ENCODE measurements at places on chromosomes 6 and 20. TPM values are rescaled to one million over a fixed set of nuclear protein-coding genes. Genes with fewer than 3 reads are reported as not detected.

The PFDN6 gene
- total RNA-seq: 9.7 TPM

The MANEA gene
- total RNA-seq: 6.1 TPM

The TMEM170B gene
- 1.9 TPM for total RNA-seq

The DTNBP1 gene
- total RNA-seq: 14.7 TPM

The APCDD1L gene
- total RNA-seq: not detected

The TBXT gene
- total RNA-seq: not detected

The OPRM1 gene
- not detected for total RNA-seq

- DNase-seq: peak; percentile 61
Observed at GRCh38 chr6:158654960-158655489, 5.2 kb downstream of the SYTL3 start.

DNA sequence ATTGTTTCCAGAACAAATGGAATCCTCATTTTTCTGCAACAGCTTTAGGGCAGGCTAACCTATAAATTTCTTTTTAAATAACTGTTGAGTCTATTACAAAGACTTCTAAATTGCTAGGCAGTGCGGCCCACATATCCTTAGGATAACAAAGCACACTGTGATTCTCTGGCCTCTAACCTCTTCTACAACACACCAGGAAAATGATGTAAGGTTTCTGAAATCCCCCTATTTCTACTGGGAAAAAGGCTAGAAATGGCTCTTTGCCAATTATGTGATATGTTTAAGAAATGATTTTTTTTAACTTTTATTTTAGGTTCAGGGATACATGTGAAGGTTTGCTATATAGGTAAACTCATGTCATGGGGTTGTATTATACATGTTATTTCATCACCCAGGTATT is 17.3 kb upstream of the NT5E start:
- no peak for DNase-seq

DNA sequence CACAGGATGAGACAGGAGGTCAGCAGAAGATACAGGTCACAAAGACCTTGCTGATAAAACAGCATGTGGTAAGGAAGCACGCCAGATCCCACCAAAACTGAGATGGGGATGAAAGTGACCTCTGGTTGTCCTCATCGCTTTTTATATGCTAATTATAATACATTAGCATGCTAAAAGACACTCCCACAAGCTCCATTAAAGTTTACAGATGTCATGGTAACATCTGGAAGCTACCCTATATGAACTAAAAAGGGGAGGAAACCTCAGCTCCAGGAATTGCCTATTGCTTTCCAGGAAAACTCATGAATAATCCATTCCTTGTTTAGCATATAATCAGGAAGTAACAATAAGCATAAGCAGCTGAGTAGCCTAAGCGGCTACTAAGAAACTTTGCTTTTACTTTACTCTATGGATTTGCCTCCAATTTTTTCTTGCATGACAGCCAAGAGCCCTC is 8.4 kb upstream of the RIN2 start:
- DNase-seq: no peak

DNA sequence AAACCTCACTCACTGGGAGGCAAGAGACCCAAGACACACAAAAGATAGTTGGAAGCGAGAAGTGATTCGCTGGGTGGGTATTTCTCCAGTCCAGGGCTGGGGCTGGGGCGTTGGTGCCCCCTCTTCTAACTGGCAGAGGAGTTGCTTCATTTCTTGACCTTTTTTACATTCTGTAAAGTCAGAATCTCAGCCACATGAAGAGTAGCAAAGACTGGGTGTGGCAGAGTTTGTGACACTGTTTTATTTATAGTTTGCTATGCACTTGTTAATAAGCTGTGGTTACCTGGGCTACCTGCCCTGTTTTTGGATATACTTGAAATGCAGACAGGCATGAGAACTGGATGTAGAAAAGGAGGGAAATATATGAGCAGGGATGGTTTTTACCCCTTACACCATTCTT is 42.3 kb downstream of the IL20RA start:
- DNase-seq: no peak

DNA sequence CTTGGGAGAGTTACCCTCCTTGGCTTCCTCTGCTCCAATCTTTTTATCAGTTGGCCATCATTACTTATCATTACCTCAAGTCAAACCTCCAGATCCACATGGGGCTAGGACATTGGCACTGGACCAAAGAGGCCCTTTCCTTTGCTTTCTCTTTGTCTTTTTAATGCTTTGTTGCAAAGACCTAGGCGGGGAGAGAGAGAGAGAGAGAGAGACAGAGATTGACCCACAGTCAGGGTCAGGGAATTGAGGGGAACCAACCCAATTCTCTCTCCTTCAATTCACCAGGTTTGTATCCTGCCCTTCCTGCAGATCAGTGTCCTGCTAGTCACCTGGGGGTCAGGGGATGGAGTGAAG is 3.5 kb upstream of the VEGFA start:
- DNase-seq: no peak

DNA sequence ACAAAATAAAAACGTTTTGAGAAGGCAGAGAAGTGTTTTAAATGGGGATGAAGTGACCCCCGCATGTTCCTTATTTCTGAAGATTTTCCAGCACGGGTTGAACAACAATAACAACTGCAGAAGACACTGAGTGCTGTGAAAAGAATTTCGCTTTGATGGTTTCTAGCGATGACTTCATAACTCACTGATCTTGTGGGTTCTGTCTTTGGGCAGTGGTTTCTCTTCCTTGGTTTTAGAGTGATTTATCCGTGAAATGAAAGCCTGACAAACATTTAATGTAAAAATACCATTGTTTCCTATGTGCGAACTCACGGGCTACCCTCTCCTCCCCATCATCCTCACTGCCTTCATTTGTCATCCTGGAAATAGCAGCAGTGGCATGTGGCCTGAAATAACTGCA is 793.9 kb downstream of the QKI start:
- no peak for DNase-seq

GRCh38 chr6:108565091-108565766 is 4.5 kb downstream of the FOXO3 start:
- peak; percentile 70 for DNase-seq

- DNase-seq: no peak
Observed at GRCh38 chr6:168071620-168072019, 7.4 kb downstream of the FRMD1 start.

DNA sequence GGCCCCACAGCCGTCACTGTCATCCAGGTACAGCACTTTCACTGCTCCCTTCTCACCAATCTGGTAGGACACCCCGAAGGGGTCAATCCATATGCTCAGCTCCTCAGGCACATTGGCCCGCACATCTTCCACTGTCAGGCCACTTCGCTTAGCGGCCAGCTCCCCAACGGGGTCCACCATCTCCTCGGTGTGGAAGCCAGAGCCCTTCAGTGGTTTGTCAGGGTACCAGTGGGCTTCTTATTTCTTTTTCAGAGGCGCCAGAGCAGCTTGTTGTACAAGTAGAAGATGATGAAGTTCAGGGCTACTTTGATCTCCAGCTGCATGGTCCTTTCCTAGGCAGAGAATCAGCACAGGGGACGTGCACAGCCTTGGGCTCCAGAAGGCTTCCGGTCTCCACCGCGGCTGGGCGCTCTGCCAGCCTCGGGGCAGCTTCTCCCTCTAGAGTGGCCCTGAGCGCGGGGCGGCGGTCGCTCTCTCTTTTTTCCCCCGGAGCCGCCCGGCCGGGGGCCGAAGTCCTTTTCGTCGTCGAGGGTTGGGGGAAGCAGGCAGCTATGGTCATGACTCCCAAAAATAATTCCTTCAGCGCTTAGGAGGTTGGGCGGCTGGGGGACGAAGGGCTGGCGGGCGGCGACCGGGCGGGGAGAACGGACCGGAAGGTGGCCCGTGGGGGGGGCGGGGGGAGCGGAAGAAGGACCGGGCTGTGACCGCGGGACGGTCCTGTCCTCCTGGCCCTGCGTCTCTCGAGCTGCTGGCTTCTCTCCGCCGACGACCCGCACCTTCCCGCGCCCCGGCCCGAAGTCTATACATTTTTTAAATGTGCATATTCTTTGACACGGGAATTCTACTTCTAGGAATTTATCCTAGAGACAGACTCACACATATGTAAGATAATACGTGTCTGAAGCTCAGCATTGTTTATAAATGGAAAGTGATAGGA is 6.5 kb upstream of the ZSCAN9 start:
- peak; percentile 19 for DNase-seq

DNA sequence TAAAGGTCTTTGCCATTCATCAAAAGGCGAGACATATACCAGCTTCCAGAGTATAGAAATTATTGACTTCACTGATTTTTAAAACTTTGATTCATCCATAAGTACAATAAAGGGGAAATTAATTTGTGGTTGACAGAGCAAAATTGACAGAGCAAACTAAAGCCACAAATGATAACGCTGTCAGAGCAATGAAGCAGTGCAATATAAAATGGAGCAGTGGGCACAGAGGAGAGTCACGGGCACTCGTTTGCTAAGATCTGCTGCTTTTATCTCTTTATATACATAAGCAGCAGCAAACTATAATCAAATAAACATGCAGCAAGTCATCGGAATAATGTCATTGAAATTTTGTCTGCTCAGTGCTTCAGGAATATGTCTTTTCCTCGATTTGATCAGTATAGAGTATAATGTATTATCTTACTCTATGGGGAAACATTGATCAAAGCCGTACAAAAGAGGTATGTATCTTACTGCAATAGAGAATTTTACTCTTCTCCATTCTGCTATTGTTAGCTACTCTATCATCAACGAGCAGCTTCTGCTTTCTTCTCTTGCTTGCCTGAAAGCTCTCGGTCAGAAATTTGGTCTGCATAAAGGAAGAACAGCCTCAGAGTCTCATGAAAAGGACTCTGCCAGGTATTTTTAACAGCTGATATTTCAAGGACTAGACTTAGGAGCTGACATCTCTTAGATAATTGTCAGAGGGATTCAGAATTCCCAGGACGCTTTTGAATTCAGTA is 546.0 kb upstream of the ARID1B start:
- DNase-seq: no peak

GRCh38 chr6:156975414-156975813 is 198.2 kb downstream of the ARID1B start:
- DNase-seq: no peak

DNA sequence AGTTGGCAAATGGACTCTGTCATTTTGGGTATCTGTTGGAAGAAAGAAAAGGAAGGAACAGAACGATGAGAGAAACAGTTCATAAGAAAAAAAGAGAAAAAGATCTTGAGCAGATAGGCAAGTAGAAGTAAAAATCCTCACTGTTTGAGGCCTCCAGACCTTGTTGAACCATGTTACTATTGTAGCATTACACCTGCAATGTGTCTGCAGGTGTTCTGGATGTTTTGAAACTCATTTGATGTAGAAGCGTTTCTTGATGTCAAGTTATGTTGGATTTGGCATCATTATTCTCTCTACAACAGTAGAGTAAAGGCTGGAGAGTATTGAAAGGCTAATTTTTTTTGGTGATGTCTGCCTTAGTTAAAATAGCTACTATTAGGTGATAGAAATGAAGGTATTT is 108.7 kb downstream of the CARMIL1 start:
- DNase-seq: no peak

GRCh38 chr6:134115715-134116074 is 63.3 kb upstream of the SLC2A12 start:
- DNase-seq: no peak

DNA sequence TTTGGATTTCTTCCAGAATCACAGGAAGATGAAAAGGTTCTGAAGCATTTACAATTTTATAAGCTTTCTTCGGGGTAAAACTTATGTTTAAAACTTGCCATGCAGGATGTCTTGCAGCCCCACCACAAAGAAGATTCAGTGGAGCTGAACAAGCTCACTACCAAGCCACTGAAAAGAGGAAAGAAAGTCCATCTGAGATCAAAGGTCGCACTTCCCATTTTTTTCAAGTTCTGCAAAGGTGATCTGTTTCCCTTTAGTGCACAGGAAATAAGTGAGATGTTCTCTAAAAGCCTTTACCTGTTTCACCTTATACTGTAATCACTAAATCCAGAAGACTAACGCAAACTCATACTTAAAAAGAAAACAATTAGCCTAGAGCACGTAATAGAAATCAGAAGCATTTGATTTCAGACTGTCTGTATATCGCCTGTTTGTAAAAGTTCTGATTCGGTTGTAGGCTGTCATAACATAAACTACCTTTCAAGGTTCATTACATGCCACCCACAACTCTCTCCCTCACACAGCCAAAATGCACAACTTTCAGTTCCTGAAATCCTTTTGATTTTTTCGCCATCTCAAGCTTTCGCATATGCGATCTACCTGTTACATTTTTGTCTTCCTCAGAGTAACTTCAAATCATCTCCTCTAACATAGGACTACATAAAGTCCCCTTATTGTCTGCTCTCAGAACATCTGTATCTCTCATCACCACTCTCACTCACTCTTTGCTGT is 1.8 kb downstream of the ECHDC1 start:
- no peak for DNase-seq

- DNase-seq: no peak
Observed at GRCh38 chr20:52936351-52937340, 35.5 kb upstream of the TSHZ2 start.

GRCh38 chr20:8361779-8362178 is 229.7 kb downstream of the PLCB1 start:
- no peak for DNase-seq

DNA sequence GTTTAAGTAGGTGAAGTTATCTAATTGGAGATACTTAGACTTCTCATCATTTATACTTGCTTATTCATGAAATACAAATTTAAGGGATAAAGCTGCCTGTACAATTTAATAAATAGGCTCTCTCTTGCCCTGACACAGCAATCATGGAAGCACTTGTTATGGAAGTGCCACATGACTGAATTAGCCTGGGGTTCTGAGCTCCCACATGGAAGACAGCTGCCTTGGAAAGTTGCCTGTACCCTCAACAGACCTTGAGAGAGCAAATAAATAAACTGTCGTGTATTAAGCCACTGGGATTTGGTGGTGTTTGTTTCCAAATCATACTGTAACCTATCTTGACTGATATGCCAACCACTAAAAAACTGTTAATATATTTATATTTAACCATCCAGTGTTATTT is 87.0 kb upstream of the RSPO3 start:
- no peak for DNase-seq

GRCh38 chr6:6579281-6579680 is 9.2 kb upstream of the LY86 start:
- DNase-seq: no peak

- no peak for DNase-seq
Observed at GRCh38 chr6:30470968-30471367, 18.3 kb upstream of the HLA-E start.

DNA sequence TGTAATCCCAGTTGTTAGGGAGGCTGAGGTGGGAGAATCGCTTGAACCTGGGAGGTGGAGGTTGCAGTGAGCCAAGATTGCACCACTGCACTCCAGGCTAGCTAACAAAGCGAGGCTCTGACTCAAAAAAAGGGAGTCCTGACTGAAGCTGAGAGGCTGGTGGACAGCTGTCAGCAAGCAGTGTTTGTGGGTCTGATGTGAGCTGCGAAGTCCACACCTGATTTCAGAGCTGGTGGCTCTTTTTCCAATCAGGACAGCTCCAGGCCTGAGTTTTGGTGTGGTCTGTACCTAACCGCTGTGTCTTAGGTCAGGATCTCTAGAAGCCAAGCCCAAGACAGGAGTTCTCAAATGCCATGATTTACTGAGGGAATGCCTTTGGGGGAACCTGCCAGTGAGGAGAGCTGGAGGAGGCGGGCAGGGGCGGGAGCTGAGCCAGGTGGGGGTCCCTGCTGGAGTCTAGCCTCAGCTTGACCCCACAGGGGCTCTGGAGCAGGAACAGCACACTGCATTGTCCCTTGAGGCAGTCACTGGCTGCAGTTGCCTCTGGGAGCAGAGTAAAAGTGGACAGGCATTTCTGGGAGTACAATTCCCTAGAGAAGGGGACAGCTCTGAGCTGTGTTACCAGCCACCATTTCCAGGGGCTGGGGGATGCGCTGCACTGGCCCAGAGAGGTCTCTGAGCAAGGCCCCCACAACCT is 5.0 kb downstream of the GFRA4 start:
- no peak for DNase-seq

Measured in CD4-positive, alpha-beta T cell (primary cell).